ENCODE measurements at places on chromosomes 16 and 17. TPM values are rescaled to one million over a fixed set of nuclear protein-coding genes. Genes with fewer than 3 reads are reported as not detected.

DNA sequence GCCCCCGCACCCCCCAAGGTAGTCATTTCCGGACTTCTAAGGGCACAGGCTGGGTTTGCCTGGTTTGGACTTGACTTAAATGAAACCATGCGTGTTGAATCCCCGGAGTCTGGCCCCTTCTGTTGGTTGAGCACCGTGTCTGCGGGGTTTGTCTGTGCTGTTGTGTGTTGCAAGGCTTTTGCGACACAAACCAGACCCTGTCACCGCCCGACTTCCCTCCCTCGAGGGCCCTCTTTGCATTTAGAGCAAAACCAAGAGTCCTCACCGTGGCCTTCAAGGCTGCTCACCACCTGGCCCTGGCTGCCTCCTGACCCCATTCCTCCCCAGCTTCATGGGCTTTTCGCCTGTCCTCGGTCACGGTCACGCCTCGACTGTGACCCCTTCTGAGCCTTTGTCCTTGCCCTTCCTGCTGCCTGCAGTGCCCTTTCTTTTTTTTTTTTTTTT is 7.4 kb downstream of the CRISPLD2 start:
- no peaks in the 10 kb centered on the region for H3K36me3 ChIP-seq
- no peaks in the 10 kb centered on the region for H3K4me1 ChIP-seq
- H3K27ac ChIP-seq = no peak overlapping the region
- no peaks in the 10 kb centered on the region for H3K27me3 ChIP-seq

GSDMA gene
- 0.03 TPM for polyA plus RNA-seq

DNA sequence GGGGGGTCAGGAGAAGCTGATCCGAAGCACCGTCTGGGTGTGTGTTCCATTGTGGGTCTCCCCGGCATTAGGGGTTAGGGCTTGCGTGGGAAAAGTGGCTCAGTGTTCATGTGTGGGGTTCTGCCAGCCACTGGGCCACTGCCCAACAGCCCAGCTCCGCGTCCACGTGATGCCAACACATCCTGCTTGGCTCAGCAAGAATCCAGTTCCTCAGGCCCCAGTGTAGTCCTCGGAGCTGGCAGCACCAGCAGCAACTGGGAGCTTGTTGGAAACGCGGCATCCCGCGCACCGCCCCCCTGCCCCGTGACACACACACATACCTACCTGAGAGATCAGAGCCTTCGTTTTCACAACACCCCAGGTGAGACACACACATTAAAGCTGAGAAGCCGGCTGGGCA is 18.9 kb downstream of the LGALS9 start:
- no peaks in the 10 kb centered on the region for H3K4me1 ChIP-seq
- H3K4me3 ChIP-seq = no peak overlapping the region
- H3K27me3 ChIP-seq = no peaks in the 10 kb centered on the region
- no peaks in the 10 kb centered on the region for H3K36me3 ChIP-seq

- H3K27me3 ChIP-seq = no peaks in the 10 kb centered on the region
- peaks cover 13% of the 10 kb centered on the region for H3K4me1 ChIP-seq
- DNase-seq = peak; percentile 67
- no peaks in the 10 kb centered on the region for H3K36me3 ChIP-seq
- no peak overlapping the region for H3K27ac ChIP-seq
Measured at GRCh38 chr16:12215277-12216105, 239.0 kb downstream of the SNX29 start.

DNA sequence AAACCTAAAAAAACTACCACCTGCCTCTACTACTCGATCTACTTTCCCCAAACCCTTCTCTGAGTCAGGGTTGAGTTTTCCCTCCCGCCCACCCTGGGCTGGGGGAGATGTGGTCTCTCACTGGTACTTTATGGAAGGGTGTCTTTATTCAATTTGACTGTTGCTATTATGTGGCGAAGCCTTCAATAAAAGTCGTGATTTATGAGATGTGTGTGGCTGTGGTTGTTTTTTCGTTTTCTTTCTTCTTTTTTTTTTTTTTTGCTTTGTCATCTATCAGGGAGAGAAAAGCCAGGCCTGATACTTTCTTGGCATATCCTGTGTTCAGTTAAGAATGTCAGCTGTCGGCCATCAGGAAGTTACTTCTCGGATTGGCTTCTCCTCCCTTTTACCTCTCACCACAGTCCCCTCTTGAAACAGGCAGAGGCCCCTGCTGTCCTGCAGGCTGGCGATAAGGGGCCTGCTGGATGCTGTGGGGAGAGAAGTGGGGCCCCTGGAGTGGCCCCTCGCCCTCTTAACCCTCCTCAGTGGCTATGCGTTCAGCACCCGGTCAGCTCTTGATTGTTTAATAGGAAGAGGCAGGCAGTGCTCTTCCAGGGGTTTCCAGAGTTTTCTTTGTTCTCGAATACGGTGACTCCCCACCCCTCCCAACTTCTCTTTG is 123.0 kb downstream of the MSI2 start:
- no peak overlapping the region for H3K27ac ChIP-seq
- H3K36me3 ChIP-seq = no peaks in the 10 kb centered on the region
- no peak overlapping the region for H3K4me3 ChIP-seq
- peaks cover 29% of the 10 kb centered on the region for H3K4me1 ChIP-seq
- no peaks in the 10 kb centered on the region for H3K27me3 ChIP-seq
- no peak for DNase-seq

- no peak for DNase-seq
- no peak overlapping the region for H3K4me3 ChIP-seq
- H3K4me1 ChIP-seq = no peaks in the 10 kb centered on the region
Measured at GRCh38 chr16:86010680-86011141, 111.7 kb downstream of the IRF8 start.

DNA sequence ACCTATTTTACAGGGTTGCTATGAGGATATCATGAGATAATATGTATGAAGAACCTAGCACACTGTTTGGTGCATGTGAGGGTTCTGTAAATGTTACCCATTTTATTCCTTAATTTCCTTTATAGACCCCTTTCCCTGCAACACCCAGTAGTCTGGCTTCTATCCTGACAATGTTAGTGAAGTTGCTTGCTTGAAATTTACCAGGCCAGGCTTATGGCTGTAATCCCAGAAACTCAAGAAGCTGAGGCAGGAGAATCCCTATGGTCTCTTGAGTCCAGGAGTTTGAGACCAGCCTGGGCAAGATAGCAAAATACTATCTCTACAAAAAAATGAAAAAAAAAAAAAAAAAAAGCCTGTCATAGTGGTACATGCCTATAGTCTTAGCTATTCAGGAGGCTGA is 722.0 kb downstream of the MAF start:
- DNase-seq = no peak
- H3K27me3 ChIP-seq = no peaks in the 10 kb centered on the region

ALOX12 gene
- polyA plus RNA-seq = 1.4 TPM

DNA sequence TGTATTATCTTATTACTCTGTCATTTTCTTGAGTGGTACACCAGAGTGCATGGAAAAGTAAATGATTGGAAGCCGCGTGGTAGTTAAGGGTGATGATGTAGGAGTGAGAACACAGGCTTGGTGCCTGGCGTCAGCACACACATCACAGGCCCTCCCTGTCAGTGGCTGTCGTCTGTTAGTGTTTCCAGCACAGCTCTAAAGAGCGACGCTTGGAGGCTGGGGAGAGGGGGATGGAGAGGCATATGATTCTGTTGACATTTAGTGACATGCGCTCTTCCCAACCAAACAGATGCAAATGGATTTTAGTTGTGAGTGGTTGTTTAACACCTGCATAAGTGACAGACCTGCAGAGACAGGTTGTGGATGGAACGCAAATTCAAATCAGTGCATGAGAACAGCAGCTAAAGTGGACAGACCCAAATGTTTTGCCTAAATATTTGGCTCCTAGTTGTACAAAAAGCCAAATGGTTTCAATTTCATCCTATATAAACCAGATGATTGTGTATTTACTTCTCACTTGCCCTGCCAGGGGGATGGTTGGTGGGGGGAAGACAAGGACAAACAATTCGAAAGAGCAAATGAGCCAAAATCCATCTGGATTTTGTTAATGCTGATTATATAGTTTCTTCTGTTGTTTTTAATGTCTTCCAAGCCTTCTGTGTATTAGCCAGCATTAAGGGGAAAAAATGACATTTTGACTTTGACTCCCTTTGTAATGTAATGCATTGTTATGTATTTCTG is 222.3 kb downstream of the WWOX start:
- H3K27me3 ChIP-seq = no peaks in the 10 kb centered on the region
- DNase-seq = no peak
- no peak overlapping the region for H3K27ac ChIP-seq

FAM20A gene
- polyA plus RNA-seq = 11.9 TPM

IL34 gene
- 5.6 TPM for polyA plus RNA-seq

DNA sequence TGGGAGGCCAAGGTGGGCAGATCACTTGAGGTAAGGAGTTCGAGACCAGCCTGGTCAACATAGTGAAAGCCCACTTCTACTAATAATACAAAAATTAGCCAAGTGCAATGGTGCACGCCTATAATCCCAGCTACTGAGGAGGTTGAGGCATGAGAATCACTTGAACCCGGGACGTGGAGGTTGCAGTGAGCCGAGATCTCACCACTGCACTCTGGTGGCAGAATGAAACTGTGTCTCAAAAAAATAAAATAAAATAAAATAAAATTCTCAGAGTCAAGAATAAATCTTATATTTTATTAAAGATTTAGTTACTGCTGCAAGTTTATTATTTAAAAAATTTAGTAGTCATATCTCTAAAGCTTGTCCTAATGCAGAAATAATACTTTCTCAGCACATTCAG is 29.7 kb downstream of the ARL4D start:
- H3K27me3 ChIP-seq = no peaks in the 10 kb centered on the region
- no peak overlapping the region for H3K27ac ChIP-seq
- no peaks in the 10 kb centered on the region for H3K36me3 ChIP-seq
- no peaks in the 10 kb centered on the region for H3K4me1 ChIP-seq

DNA sequence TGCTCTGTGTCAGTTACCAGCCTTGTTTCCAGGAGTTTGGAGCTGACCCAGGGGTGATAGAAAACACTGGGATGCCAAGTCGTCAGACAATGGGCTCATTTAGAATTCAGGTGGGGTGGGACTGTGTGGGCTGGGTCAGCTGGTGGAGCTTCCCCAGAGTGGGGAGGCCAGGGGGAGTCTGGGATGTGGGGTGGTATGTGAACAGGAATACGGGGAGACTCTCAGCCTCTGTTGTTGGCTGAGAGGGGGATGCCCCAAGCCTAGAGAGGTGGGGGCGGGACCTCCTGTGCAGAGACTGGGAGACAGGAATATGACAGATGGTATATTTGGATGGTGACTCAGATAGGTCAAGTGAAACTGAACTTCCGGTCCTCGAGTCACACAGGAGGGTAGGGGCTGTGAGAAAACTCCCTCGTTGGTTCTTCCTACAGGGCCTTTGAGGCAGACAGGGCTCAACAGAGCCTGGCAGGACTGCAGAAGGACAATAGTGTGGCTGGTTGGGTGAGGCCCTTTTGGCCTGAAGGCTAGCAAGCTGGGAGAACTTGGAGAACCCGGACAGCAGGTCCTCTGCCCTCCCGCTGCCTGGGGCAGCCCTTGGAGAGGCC is 23.7 kb downstream of the CDH1 start:
- no peak for DNase-seq
- no peak overlapping the region for H3K27ac ChIP-seq
- peaks cover 36% of the 10 kb centered on the region for H3K4me1 ChIP-seq
- H3K4me3 ChIP-seq = no peak overlapping the region

DNA sequence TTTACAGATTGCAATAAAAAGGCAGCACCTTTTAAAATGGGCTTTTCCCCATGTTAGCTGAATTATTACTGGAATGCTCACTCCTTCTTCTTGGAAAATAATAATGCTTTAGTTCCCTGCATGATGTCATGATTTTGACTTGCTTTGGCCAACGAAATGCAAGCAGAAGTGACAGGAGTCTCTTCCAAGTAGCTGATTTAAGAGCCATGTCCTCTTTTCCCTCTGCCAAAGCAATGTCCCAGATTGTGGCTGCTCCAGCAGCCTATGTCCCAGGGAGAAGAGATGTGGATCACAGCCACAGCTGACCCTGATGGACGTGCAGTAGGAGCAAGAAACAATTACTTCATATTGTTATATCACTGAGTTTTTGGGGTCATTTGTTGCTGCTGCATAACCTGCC is 246.6 kb downstream of the HAPSTR1 start:
- no peak overlapping the region for H3K4me3 ChIP-seq
- no peaks in the 10 kb centered on the region for H3K4me1 ChIP-seq
- H3K36me3 ChIP-seq = no peaks in the 10 kb centered on the region
- no peaks in the 10 kb centered on the region for H3K27me3 ChIP-seq

GRCh38 chr17:40819528-40820125 is 2.8 kb downstream of the KRT10 start:
- H3K4me3 ChIP-seq = peak overlapping the region; percentile 53
- no peaks in the 10 kb centered on the region for H3K36me3 ChIP-seq
- no peaks in the 10 kb centered on the region for H3K4me1 ChIP-seq
- DNase-seq = no peak

KDM8 gene
- 12.8 TPM for polyA plus RNA-seq

OR1G1 gene
- polyA plus RNA-seq = 0.27 TPM

DNA sequence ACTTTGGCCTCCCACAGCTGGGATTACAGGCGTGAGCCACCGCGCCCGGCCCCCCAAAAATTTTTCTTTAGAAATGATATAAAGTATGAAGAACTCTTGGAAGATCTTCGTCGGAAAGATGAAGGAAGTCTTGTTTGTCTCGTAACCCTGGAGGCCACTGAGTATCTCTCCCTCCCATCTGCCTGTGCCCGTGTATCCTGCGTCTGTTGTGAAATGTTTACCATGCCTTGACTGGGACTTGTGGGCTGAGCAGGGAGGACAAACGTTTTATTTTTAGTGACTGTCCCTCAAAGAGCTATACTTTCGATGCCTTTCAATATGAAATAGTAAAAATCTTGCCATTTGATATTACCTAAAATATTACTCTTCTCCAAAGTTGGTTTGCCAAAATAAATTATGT is 121.2 kb downstream of the RPTOR start:
- H3K4me3 ChIP-seq = no peak overlapping the region
- no peaks in the 10 kb centered on the region for H3K27me3 ChIP-seq
- DNase-seq = no peak
- 0 out of 2 replicates have a peak, but pooled peaks cover 7% of the 10 kb centered on the region for H3K4me1 ChIP-seq

AMFR gene
- polyA plus RNA-seq = 30.0 TPM

AOC3 gene
- polyA plus RNA-seq = 2.5 TPM

DRC3 gene
- polyA plus RNA-seq = 0.59 TPM

DNA sequence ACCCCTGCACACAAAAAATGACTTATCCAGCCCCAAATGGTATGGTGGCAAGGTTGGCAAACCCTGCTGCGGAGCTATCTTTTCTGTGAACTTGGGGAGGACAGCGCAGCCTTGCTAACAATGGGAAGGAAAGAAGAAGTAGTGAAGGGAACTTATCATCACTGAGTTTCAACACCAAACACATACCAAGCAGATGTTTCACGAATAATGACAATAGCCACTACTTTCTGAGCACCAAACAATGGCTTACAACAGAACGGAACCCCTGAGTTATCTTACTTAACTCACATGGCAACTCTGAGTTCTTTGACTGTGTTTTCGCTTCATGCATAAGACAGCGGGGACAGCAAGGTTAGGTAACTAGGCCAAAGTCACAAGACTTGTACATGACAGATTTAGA is 148.9 kb downstream of the XYLT1 start:
- H3K36me3 ChIP-seq = no peaks in the 10 kb centered on the region
- H3K27me3 ChIP-seq = no peaks in the 10 kb centered on the region
- H3K27ac ChIP-seq = no peak overlapping the region
- no peak overlapping the region for H3K4me3 ChIP-seq

C17orf67 gene
- polyA plus RNA-seq = 0.67 TPM

MGRN1 gene
- 15.0 TPM for polyA plus RNA-seq

GPR142 gene
- polyA plus RNA-seq = 0.11 TPM
